ENCODE measurements at places on chromosomes 3 and 15. TPM values are rescaled to one million over a fixed set of nuclear protein-coding genes. Genes with fewer than 3 reads are reported as not detected.

GRCh38 chr15:73727330-73727976 lies 25.7 kb downstream of the INSYN1 start:
- no peak for DNase-seq

DNA sequence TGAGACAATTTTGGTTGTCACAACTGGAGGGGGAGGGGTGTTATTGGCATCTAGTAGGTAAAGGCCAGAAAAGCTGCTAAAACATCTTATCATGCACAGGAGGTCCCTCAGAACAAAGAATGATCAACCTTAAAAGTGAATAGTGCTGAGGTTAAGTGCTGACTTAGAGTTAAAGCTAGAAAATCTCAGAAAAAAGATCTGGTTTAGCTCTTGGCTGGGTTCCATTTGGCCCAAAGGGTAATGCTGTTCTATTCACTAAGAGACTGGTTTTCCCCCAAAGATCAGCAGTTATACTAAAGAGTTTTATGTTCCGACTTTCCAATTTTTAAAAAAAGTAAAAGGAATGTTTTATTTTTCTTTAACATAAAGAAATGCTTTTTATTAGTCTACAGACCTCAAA lies 15.6 kb downstream of the DCBLD2 start:
- DNase-seq, result no peak

- no peak for DNase-seq
Observed at GRCh38 chr3:185912512-185912911, 25.3 kb downstream of the TRA2B start.

DNA sequence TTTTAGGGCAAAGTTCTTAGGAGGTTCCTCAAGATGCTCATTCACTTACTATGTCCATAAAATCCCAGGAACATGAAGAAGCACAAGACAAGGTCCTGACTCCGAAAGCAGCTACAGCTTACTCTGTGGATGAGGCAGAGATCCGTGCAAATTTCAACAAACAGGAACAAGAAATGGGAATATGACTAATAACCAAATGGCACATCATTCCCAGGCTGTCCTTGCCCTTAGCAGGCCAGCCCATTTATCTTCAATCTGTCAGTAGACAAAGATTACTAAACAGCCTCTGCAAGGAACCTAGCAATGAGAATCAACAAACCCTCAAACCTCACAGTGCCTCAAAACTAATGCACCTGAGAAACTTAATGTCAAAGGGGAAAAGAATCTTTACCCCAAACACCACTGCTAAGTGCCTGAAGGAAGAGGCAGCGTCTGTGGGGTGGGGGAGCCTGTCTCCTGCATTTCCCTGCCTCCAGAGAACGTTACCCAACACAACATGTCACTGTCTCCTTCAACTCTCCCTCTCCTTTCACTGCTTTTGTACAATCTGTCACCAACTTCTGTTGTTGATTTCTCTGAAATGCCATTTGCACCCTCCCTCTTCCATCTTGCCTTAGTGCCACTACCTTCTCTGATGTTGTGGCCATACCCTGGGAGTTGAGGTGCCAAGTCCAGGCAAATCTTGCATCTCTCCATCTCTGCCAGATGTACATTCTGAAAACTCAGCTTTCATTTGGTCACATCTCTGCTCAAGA lies 4.8 kb downstream of the TNFAIP8L3 start:
- DNase-seq, result no peak

DNA sequence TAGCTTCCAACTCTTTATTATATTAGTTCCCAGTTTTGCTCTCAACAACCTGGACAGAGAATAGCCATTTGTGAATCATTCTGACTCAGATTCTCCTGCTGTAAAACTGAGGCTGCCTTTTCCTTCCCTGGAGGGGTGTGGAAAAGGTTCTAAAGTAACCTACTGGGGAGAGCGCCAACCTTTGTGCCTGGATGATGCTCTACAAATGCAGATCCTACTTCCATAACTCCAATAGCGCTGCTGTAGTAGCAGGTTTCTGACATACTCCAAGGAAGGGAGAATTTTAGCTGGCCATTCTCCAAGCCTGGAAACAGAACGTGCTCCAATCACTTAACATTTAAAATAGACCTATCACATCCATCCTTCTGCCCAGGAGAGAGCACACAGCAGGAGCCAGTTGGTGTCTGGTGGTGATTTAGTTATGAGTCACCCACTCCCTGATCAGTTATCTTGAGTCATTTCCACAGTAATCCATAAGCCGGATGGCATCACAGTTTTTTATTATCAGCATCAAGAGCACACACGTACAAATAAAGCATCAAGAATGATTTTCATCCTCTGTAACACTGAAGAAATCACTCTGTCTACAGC lies 38.3 kb downstream of the MYH15 start:
- DNase-seq, result no peak

- no peak for DNase-seq
Observed at GRCh38 chr15:65827065-65827464, 35.0 kb upstream of the DENND4A start.

DNA sequence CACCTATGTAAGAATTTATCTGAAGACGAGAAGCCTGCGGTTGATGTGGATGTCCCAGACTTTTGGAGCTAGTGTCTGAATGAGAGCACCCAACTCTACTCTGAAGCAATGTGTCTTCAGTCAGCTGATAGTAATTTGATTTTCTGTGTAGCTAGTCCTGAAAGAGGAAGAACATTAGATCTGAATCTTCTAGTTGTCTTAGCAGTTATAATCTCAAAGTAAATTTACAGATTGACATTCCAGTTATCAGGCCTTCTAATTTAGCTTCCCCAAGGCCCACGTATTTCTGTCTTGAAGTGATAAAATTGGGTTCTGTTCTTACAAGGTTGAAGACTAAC lies 1.5 kb downstream of the TCAIM start:
- no peak for DNase-seq

GRCh38 chr15:57932348-57932747 lies 133.2 kb downstream of the ALDH1A2 start:
- DNase-seq, result no peak

- no peak for DNase-seq
Observed at GRCh38 chr15:41556677-41557076, 2.3 kb upstream of the TYRO3 start.

- no peak for DNase-seq
Observed at GRCh38 chr3:113507501-113508067, 7.4 kb downstream of the SPICE1 start.

GRCh38 chr15:78032671-78033070 lies 44.8 kb downstream of the TBC1D2B start:
- no peak for DNase-seq

DNA sequence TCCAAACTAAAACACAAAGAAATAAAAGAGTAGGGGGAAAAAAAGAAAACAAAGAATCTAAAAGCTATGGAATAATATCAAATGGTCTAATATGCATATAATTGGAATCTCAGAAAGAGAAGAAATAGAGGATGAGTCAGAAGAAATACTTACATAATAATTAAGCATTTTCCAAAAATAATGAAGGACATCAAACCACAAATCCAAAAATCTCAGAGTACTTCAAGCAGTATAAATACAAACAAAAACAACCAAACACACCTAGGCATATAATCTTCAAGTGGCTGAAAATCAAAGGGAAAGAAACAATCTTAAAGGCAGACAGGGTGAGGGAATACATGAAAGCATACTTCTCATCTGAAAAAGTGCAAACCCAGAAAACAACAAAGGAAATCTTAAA lies 46.3 kb downstream of the MYLK start:
- DNase-seq, result no peak

Gene GPR160
- polyA plus RNA-seq, result 42.0 TPM

Gene CADPS
- polyA plus RNA-seq, result 1.9 TPM

Gene SCG3
- not detected for polyA plus RNA-seq

Gene TRAIP
- polyA plus RNA-seq, result 9.9 TPM

Gene PIF1
- 8.1 TPM for polyA plus RNA-seq

Gene TOP2B
- polyA plus RNA-seq, result 351 TPM

Gene UPK1B
- 7.3 TPM for polyA plus RNA-seq

All from right renal pelvis (tissue), 4 donors.